NCI-H345 (cell line): ENCODE measurements at places on chromosomes 6 and 20.

DNA sequence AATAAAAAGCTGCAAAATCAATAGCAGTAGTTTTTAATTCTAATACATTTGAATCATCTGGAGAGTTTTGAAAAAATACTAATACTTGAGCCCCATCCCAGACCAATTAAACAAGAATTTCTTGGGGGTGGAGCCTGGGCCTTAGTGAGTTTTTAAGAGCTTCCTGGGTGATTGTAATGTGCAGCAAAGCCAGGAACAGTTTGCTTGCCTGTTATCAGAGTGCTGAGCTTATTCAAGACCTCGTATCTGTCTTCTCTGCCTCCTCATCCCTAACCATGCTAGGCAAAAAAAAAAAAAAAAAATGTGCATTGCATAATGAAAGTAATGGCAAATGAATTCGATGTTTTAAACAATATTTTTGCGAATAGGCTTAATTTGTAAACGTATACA is 36.4 kb upstream of the MYB start:
- DNase-seq = no peak

GRCh38 chr6:159985296-159985945 is 16.5 kb downstream of the IGF2R start:
- DNase-seq = no peak

DNA sequence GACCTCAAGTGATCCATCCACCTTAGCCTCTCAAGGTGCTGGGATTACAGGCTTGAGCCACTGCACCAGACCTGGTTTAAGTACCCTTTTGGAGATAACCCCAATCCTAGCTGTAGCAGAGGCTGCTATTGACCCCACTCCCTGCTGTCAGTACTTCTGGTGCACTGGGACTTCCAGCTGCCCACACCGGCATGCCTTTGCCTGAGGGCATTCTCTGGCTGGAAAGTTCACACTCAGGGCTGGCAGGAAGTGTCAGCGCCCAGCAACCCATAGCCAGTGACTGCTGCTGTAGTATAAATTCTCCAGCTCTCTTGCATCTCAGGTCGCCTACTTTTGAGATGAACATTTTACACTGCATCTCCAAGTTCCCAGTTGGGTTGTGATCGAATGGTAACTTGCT is 75.3 kb downstream of the UTRN start:
- no peak for DNase-seq

- no peak for DNase-seq
Observed at GRCh38 chr20:37661519-37661918, 32.3 kb upstream of the CTNNBL1 start.

DNA sequence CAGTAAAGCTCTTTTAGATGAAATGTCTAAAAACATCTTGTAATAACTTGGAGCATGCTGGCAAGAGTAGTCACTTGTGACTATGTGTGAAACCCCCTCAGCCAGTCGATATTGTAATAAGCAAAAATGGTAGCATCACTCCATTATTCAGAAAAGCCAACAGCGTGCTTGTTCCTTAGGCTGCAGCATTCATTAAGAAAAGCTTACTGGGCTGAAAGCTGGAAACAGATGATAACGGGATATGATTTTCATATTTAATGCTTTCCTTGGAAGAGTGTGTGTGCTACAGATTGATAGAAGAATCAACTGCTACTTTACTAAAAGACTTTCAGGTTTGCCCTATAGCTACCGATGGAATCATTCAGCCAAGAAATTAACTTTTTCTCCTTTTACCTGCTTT is 20.3 kb downstream of the KIZ start:
- DNase-seq = no peak
